Stimulated activated CD4-positive, alpha-beta T cell treated with anti-CD3 and anti-CD28 coated beads, Interleukin-12 subunit alpha, Interleukin-12 subunit beta, amount 100 ng/mL, for 4 hours (primary cell): ENCODE measurements at places on chromosomes 4 and X.

- DNase-seq: no peak
Measured at GRCh38 chrX:150062292-150063137, 124.2 kb upstream of the EOLA2 start.

DNA sequence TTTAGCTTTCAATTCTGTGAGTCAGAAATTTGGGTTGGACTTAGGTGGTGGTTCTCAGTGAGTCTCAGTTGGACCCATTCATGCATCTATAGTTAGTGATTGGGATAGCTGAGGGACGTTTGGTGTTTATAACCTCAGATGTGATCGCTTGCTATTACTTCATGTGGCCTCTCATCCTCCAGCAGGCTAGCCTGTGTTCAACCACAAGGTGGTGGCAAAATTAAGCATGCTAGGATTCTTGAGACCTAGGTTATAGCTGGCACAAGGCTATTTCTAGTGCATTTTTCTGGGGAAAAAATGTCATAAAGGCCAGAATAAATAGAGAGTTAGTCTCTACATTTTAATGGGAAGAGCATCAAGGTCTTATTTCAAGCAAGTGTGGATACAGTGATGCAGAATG is 10.9 kb upstream of the GRPR start:
- DNase-seq: no peak

DNA sequence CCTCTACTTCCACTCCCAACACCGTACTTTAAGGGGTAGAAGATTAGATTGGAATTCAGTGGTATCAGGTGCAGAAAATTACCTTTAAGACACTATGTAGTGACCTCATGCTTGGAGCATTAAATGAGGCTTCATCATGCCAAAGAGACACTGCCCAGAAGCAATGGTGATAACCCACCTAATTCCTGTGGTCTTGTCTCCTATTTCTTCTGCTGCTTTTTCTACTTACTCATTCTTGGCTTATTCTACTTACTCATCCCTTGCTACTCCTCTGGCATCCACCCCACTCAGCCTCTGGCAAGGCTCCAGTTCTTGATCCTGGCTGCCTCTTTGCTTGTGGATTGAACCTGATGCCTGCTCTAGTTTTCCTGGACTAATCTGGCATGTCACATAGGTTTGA is 62.3 kb upstream of the ADAMTS3 start:
- DNase-seq: no peak

GRCh38 chrX:124555036-124555595 is 208.8 kb downstream of the SH2D1A start:
- no peak for DNase-seq

DNA sequence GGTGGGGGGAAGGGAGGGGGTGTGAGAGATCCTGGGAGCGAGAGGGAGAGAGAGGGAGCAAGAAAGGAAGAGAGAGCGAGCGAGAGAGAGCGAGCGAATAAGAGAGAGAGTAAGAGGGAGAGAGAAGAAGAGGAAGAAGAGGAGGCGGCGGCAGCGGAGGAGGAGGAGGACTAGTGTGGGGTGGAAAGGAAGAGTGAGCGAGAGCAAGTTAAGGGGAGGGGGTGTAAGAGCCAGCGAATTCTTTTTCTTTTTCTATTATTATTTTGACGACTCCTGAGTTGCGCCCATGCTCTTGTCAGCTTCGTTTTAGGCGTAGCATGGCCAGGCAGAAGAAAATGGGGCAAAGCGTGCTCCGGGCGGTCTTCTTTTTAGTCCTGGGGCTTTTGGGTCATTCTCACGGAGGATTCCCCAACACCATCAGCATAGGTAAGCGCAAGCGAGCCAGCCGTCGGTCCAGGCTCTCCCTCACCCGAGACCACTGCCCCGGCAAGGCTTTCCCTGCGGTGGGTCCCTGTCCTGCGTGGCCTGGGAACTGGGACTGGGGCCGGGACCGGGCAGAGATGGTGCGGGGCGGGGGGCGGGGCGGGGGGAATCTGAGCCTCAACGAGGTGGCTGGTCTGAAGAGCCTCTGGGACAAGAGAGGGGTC is at the start of gene GRIA3:
GRIA3 (plus strand) TSS at position 60 of the 647 bp plus-strand sequence; CDS start at position 318, 258 bp downstream.
- no peak for DNase-seq

DNA sequence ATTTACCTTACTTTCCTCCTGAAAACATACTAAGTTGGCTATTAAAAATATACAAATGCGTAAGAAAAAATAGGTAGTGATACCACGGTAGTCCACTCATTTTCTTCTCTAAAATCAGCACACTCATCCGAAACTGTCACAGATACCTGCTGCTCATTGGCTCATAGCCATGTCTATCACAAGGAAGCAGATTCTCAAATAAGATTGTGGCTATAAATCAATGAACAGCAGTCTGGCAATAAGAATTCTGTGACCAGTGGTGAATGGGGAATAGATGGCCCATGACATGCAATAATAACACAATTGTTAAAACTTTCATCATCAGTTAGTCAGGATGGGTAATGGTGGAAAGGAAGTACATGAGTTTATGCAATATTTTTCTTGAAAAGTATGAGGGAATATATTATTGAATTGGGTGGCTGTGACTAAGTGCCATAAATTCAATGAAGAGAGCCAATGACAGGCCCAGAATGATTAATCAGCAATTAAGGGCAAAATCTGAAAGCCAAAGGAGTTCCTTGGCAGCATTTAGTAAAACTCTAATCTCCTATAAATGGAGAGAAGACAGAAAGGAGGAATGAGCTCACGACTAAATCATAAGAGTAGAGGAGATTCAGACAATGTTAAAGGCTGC is 202.3 kb upstream of the NEIL3 start:
- DNase-seq: no peak

DNA sequence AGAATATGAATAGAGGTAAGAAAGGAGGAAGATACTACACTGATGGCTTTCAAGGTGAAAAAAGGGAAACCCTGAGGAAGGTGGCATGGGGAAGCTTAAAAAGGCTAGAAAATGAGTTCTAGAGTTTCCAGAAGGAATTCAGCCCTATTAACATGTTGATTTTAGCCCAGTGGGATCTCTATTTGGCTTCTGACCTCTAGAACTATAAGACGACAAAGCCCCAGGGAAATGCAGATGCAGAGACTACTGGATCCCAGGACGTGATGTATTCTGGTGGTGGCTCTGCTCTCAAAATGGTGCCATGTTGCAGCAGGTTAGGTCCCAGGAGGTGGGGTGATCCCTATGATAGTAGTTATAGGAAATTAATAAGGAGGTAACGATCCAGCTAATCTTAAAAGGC is 120.4 kb downstream of the TMA16 start:
- DNase-seq: no peak

GRCh38 chr4:159150396-159150795 is 47.5 kb downstream of the RAPGEF2 start:
- DNase-seq: no peak

DNA sequence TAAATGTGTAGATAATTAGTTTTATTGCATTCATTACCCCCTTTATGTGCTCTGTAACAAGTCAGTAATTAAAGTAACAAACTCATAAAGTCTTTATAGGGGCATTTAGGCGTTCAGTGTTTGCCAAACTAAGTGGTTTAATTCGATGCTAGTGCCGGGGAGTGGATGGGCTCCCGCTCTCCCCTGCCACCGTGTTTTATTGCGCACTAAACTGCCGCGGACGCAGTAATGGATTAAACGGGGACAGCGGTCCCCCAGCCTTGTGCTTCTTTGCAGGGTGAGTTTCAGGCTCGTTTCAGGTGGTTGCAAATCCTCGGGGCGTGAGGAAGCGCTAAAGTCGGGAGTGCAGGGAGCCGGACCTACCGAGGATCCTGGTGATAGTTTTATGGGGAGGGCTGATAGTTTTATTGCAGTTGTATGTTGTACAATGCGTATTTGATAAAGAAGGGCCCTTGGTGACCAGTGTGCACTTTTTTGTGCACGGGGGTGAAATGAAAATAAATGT is 1.6 kb upstream of the PHOX2B start:
- no peak for DNase-seq

DNA sequence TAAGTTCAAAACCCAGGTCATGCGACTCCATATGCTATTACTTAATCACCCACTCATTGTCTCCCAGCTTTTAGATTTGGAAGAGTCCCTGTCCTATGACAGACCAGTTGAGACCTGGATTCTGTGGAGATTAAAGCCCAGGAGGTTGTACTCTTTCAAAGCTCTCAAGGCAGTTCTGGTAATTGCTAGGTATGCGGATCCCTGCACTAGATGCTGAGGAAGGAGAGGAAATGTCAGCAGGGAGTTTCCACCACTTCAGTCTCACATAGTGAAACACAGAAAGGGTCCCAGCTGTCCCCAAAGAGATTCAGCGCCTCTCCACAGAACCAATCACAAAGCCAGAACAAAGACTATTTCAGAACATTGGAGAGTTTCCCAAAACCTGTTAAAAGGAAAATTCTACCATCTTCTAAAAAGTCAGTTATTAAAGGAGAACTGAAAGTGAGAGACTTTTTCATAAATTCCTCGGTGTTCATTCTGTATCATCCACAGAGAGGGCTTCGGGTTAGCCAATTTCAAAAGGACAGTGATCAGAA is 53.4 kb downstream of the IRF2 start:
- DNase-seq: no peak

GRCh38 chrX:41257801-41258200 is 76.2 kb upstream of the DDX3X start:
- DNase-seq: no peak

DNA sequence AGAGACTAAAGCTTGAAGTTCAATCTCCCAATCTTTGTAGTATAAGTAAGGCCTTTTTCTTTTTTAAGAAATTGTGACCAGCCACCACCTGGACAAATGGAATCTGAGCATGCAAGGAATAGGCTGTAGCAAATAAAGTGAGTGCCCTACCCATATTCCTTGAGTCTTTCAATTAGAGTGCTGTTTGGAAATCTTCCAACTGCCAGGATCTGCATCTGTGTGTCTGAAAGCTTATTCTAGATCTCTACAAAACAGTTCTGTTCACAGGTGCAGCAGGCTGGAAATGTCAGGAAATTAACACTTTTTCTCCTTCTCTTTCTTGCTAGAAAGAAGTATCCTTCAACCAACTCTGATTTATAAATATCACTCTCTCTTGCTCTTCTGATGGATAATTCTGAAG is 76.7 kb upstream of the NDST3 start:
- DNase-seq: no peak

DNA sequence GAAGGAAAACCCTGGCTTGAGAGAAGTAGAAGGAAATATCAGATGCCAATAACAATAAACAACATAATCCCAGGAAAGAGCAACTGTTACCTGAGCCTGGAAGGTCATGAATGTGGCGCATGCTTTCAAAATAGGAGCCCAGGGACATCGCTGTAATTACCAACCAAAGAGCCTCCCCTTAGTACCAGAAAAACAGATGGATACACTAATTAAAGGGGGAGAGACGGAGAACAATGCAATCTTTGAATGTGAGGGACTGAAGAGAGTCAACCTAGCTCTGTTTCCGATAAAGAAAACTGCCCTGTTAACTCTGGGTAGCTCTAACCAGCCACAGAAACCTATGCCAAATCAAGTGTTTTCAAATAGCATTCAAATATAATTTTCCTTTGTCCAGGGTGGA is 161.4 kb downstream of the ENOX2 start:
- no peak for DNase-seq

DNA sequence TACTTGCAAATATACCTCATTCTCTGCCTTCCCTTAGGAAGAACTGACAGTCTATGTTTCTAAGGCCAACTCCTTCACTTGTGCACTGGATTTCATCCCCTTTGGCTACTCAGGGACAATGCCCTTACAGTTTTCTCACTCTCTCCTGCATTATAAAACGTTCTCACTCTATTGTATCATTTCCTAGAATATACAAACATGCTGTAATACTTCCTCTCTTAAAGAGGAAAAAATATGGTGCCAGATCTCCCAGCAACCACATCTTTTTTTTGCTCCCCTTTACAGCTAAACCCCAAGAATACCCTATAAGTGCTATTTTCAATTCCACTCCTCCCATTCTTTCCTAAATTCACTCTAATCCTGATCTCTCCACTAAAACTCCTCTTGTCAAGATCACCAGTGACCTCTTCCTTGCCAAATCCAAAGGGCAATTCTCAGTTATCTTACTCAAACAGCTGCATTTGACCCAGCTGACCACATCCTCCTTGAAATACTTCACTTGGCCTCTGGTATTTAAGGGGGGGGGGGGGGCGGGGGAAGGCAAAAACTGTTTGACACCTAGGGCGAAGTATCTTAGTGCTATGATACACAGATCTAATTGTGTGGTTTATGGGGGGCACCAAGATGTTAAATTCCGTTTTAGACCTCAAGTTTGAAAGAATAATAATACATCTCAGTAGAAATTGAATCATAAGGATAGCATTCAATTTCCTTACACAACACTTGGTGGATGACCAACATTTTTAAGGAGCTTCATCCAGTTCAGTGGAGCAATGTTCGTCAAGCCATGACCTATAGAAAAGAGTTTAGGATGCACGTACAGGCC is 1.6 kb downstream of the RCHY1 start:
- no peak for DNase-seq

DNA sequence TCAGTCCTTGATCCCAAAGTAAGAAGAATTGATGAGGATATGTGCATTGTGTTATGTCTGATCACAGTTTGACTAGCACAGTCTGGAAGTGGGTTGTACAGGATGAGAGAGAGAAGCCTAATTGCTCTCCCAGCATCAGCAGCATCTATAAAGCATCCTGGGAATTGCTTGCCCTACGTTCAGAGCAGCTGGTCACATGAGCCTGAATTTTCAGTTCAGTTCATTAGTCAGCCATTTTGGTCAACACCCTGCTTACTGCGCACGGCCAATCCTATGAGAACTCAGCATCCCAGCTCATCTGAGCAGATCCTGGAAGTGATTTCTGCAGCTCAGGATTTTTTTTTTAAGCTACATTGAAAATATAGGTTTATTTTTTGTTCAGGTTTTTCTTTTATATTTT is at the start of gene RUFY3:
RUFY3 (plus strand) TSS at position 218 of the 400 bp plus-strand sequence. CDS start 610 bp downstream, outside the sequence.
- no peak for DNase-seq

- DNase-seq: no peak
Measured at GRCh38 chr4:142815834-142816233, 30.3 kb downstream of the INPP4B start.

DNA sequence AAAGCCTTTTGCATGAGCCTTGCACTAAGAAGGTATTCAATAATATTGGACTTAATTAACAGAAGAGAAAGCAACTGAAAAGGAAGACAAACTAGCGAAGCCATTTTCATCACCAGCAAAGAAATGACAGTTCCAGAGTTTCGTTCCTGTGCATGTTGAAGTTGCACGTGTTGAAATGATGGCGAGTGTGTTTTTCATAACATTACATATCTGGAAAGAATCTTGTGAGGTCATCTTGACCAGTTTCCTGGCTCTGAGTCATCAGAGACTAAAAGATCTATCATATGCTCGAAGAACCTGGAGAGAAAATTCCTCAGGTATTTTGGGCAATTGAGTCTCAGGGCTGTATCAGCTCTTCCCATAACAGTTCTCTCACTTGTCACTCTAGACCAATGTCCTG is 106.2 kb upstream of the MAML3 start:
- no peak for DNase-seq

DNA sequence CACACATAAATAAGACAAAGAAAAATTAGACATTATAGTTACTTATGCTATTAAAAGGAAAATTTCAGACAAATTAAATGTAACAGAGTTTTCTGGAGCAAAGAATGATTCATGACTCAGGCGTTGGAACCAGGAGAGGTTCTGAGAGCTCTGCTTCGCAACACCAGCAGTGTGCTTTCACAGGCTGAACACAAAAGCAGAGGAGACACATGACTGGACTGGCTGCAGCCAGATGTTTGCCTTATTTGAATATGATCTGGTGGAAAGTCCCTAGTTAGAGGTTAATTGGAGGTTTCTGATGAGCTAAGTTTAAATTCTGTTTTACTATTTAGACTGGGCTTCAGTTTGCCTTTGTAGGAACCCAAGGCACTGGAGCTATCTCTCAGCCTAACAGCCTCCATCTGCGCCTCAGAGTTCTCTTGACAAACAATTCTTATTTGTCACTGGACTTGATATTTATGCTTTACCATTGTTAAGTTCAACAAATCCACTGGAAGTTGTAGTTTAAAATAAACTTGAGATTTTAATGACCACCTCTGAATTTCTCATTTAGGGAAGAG is 16.2 kb downstream of the BOD1L1 start:
- DNase-seq: no peak
